NCI-H1694 treated with DMSO at 0.1 percent for 48 hours (cell line): ENCODE measurements at places on chromosomes 5 and 9.
A peak's percentile ranks its signal among the peaks of the same experiment; 100 is the strongest.

DNA sequence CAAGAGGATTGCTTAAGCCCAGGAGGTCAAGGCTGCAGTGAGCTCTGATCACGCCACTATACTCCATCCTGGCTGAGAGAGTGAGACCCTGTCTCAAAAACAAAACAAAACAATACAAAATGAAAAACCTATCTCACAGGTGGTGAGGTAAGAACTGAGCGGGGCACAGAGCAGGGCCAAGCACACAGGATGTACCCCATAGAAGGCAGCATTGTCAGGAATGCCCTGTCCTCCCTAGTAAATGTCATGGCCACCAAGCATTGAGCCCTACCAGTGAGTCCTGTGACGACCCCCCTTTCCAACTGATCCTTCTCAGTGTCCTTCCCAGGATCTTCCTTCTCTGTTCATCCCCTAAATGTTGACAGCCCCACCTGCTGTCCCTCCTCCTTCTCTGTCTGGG lies 44.6 kb upstream of the ALDH1B1 start:
- no peak for DNase-seq

GRCh38 chr9:119221276-119221675 lies 148.0 kb downstream of the BRINP1 start:
- DNase-seq: peak; percentile 23

- DNase-seq: peak; percentile 16
Observed at GRCh38 chr9:127123064-127123890, 842 bp upstream of the ANGPTL2 start.

DNA sequence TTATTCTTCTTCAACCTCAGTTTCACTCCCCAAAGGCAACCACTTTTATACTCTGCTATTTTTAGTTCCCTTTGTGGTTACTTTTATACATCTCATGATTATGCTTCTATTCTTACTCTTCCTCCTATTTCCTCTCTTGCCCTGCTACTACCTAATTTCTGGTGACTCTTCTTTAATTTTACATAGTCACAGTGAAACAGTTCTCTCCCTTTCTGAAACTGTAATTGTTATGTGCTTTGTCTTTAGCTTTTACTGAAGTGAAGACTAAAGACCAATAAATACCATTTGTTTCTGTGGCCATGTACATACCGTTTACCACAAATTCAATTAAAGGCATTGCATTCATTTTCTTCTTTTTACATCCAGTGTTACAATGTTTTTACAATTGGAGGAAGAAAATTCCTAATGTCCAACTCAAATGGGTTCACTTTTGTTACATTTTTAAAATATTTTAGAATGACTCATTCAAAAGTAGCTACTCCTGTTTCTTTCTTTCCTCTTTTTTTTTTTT lies 410.6 kb downstream of the PSAT1 start:
- DNase-seq: no peak

DNA sequence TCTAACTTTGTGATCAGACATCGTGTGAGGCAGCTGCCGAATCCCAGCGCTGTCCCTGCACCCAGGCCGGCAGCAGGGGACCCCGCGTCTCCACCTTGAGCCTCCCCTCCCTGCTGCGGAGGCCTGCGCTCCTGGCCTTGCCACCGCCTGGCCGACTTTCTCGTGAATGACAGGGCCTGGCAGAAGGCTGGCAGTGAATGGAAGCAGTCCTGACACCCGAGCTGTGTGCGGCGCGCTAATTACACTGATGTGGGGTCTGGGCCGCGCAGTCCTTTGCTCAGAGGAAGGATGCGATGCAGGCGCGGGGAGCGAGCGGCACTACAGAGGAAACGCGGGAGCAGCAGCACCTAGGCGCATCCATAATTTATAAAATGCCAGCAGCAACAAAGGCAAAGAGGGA lies 40.3 kb downstream of the POU4F3 start:
- DNase-seq: no peak

DNA sequence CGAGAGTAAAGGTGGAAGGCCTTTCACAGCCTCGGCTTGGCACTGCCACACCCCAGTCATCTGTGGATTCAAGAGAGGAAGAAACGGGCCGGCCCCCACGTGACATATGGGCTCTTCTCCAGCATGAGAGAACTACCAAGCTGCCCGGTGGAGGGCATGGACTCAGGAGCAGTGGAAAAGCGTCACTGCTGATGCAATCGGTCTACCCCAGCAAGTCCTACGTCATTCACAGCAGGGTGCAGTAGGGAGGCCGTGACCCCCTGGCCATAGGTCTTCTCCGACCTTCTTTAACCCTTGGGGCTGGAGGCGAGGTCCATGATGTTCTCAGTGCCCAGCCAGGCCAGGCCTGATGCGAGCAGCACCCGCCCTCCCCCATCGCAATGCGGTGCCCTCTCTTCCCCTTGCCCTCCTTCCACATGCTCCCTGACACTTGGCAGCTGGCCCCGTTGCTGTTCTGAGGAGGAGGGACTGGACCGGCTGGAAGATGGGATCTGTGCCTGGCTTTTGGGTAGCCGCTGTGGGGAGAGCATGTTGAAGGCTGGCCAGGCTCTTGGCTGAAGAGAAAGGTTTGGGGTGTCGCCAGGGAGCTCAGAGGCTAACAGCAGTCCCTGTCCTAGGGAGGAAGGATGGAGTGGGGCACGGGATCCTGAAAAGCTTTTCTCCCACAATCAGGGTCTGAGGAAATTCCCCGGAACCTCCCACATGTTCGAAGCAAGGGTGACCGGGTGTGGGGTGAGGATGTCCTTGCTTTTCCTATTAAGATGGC lies 89.8 kb downstream of the LIFR start:
- no peak for DNase-seq

DNA sequence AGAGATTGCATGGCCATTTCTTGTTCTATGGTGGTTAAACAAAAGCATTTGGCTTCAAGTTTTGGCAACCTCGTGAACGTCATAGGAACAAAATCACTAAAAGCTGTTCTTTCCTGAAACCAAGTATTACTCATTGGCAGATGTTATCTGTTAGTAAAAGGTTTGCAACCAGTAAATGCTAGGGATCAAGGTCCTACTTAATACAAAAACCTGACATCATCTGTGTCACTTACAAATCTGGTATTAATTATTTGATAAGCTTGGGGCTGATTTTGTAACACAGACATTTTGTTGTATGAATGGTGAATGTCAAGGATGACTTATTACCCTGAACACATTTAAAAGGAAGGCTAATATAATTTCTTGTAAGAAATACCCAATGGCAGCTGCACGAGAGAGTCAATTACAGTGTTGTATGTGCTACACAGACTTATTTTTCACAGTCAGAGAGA lies 486.4 kb upstream of the ZNF608 start:
- DNase-seq: no peak

DNA sequence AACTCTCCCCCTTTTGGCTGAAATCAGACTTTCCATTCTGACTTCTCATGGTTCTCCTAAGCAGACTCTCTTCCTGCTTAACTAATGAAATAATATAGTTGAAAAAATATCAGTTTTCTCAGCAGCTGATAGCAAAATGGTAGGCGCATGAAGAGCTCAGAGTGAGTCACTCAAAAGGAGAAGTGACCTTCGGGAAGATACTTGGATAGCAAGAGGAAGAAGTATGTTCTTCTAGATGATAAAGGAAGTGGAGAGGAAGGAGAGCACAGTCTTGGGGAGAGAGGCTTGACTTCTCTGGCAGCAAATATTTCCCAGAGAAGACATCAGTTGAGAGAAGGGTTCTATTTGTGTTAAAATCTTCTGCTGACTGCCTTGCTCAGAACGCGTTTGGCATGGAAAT lies 101.5 kb downstream of the TAF11L14 start:
- no peak for DNase-seq

- DNase-seq: no peak
Observed at GRCh38 chr9:99593610-99594009, 228.1 kb upstream of the NR4A3 start.

DNA sequence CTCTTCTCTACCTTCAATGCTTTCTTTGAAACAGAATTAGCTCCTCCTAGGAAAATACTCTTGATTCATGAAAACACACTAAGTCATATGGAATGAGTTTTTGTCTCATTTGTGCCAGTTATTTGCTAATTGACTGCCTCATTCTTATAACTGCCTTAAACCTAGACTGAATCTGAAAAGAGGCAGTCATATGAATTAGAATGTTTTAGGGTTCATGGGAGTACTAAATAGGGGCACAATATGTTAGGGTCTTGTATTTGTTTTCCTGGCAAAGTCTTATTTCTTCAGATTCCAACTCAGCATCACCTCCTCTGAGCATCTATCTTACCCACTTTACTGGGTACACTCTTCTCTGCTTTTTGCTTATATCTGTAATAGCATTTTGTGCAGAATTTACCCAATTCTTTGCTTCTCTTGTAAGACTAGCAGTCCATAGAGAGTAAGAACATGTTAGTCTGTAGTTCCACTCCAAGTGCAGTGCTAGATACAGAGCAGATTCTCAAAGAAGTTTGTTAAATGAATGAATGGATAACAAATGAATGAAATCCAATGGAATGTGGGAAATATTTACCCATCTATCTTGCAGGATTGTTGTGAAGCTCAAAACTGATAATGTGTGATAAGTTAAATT lies 43.9 kb upstream of the ALDH1A1 start:
- DNase-seq: no peak

DNA sequence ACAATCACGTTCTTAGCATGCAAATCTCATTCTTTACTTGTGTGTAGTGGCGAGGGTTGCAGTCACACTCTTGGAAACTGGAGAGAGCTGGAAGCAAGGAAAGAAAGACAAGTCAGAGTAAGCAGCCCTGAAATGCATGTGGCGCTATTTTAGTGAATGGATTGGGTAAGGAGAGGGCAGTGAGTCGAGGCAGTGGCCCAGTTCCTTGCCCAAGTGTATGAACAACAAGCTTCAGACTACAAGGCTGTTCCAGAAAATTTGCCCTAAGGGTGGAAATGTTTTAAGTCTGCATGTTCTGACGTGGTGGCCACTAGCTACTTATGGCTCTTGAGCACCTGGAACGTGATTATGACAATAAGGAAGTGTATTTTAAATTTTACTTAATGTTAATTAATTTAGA lies 59.4 kb upstream of the PTPN3 start:
- DNase-seq: no peak

- DNase-seq: no peak
Observed at GRCh38 chr5:150758203-150758530, 650 bp downstream of the DCTN4 start.

GRCh38 chr5:102600964-102601363 lies 102.2 kb upstream of the SLCO6A1 start:
- no peak for DNase-seq

GRCh38 chr5:174314261-174314660 lies 268.8 kb downstream of the NSG2 start:
- DNase-seq: no peak
